CD4-positive, alpha-beta T cell treated with Interleukin-12 subunit alpha and Interleukin-12 subunit beta, for 1 hour (primary cell): ENCODE measurements at places on chromosomes 11 and 22.

DNA sequence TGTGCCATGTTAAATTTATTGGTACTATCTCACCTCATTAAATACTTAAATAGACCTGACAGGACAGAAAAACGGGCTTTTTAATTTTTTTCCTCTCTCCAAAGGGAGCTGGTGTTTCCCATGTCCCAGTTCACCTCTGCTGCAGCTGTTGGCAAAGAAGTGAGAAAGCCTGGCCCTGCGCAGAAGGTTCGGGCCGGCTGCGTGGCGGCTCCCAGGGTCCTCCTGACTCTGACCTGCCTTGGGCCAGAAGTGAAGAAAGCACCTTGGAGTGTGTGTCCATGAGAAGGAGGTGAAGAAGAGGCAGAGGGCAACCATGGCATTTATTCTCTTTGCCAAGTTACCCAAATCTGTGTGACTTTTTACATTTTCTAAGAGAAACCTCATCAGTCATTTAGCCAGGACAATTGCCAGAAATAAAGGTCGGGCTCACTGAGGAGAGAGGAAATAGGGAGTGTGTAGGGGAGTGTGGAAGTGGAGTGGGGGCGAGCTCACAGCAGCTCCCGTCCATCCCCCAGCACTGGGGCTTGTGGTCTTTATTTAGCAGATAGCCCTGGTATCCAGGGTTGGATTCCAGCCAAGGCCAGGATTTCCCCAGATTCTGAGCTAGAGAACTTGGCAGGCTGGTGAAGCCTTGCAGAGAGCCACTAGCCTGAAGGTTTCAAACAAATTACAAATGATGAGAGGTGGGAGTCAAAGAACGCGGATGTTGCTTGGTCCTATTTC, 102.4 kb upstream of the CADM1 start:
- DNase-seq: no peak

GRCh38 chr22:18114495-18114894, 3.9 kb downstream of the TUBA8 start:
- DNase-seq: no peak

DNA sequence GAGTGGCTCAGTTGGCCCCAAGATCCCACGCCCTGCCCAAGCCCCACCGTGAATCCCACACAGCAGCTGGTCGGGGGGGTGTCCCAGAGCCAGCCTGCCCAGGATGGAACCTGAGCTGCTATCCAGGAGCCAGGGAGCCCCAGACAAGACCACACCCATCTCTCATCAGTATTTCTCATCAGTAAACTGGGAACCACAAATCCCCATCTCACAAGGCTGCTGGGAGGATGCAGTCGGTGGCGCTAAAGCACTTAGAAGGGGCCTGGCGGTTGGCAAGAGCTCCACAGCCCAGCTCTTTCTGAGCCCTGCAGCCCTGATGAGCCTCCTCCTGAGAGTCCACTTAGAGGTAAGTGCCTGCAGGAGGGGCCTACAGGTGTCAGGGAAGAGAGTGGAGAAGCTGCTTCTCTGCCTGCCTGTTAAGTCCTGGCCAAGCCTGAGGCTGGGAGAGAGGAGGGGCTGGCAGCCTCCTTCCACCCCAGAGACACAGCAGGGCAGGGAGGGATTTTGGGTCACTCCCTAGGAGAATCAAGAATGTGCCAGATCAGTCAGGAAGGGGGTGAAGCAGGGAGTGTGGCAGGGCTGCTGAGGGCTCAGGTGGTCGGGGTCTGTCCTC, 6.1 kb downstream of the FADS3 start:
- no peak for DNase-seq

GRCh38 chr11:75229466-75229865, 11.1 kb upstream of the TPBGL start:
- DNase-seq: no peak

GRCh38 chr11:105177658-105178057, 38.1 kb upstream of the CARD18 start:
- DNase-seq: no peak

- DNase-seq: no peak
Observed at GRCh38 chr11:132780046-132780445, 752.3 kb downstream of the OPCML start.

DNA sequence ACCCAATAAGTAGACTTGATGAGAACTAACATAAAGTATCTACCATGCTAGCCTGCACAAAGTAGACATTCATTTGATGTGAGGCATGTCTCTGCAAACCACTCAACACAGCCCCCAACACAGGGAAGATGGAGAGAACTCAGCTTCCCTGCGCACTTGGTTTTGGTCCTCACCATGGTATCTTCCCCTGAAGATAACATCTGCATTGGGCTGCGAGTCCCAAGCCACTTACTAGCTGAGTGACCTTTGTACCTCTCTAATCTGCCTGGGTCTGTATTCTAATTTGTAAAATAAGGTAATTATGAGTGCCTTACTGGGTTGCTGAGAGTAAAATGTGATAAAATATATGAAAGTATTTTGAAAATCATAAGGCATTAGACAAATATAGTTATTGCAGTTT, 30.7 kb downstream of the PPFIA1 start:
- DNase-seq: no peak

- peak; percentile 7 for DNase-seq
Observed at GRCh38 chr11:33835143-33835878, 56.6 kb downstream of the LMO2 start.

GRCh38 chr11:97254790-97255189, 865.0 kb downstream of the JRKL start:
- DNase-seq: no peak

GRCh38 chr22:48088926-48089536, 1326.6 kb downstream of the TBC1D22A start:
- DNase-seq: no peak

GRCh38 chr22:43566561-43567332, 154.9 kb downstream of the MPPED1 start:
- no peak for DNase-seq

- DNase-seq: no peak
Observed at GRCh38 chr11:11324090-11324489, 29.0 kb downstream of the CSNK2A3 start.

DNA sequence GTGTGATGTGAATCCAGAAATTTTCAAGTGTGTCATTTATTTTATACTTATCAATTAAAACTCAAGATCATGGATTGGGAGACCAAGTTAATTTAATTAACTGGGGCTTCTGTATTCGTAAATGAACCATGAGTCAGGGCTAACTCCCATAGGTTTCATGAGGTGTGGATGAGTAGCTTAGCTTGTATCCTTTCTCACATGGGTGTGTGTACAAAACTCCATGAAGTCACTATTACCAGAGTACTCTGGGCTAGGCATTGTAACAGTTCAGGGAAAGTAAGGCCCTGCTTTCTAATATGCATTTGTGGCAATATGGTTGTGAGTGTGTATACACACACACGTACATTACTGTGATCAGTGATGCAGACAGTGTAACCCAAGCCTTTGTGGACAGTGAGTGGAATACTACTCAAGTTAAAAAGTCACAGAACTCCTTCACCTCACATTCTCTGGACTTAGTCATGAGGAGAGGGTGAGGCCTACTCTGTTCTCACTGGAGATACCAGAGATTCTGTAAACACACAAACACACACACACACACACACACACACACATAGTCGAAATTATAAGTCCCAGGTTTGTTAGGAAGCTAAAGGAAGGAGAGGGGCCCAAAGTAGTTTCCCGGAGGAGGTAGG, 3.5 kb downstream of the CNTF start:
- DNase-seq: no peak

DNA sequence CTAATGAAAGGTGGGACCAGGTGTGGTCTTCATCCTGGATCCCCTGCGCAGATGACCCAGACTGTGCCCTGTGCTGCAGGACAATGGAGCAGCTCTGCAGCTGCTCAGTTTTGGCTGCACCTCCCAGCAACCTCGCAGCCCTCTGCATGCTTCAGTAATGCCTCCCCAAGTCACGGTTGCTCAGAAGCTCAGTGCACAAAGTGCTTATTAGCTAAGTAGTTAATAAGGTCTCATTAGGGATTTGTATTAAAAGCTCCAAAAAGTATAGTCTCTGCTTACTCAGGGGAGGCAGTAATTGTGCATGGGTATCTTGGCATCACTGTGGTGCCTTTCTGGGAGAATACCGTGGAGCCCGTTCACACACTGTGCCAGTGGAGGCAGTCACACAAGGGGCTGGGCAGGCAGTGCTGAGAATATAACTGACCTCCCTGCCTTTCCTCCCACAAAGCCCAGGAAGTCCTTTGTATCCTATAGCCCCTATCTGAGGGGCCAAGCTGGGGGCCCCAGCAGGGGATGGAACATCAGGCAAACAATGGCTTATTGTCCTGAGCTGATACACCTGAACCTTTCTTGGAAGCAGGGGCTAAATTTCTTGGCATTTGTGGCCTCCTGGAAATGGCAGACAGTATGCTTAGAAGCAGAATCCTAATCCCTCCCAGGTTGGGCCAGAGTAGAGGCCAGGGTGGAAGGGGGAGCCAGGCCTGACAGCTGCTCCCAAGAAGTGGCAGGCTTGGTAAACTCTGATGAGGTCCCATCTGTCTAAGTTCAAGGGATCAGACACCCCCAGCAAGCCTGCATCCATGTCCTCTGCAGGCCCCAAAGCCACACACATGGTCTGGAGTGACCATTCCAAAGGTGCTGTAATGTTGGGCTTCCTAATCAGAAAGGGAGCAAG, 125.5 kb upstream of the PARVA start:
- no peak for DNase-seq

DNA sequence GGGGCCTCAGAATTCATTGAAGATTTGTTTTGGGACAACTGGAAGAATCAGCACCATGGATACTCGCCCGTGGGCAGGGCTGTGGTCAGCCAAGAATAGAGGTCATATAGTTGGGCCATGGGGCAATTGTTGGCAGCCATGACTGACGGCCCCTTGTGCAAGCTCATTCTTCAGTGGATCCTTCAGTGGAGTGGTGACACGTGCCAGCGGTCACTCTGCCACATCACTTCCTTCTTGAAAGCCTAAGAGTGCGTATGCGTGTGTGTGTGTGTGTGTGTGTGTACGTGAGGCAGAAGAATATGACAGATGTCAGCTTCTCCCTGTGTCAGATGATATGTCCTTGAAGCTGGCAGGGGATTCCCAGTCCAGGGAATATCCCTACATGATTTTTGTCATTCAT, 1.8 kb upstream of the IL18BP start:
- peak; percentile 14 for DNase-seq

DNA sequence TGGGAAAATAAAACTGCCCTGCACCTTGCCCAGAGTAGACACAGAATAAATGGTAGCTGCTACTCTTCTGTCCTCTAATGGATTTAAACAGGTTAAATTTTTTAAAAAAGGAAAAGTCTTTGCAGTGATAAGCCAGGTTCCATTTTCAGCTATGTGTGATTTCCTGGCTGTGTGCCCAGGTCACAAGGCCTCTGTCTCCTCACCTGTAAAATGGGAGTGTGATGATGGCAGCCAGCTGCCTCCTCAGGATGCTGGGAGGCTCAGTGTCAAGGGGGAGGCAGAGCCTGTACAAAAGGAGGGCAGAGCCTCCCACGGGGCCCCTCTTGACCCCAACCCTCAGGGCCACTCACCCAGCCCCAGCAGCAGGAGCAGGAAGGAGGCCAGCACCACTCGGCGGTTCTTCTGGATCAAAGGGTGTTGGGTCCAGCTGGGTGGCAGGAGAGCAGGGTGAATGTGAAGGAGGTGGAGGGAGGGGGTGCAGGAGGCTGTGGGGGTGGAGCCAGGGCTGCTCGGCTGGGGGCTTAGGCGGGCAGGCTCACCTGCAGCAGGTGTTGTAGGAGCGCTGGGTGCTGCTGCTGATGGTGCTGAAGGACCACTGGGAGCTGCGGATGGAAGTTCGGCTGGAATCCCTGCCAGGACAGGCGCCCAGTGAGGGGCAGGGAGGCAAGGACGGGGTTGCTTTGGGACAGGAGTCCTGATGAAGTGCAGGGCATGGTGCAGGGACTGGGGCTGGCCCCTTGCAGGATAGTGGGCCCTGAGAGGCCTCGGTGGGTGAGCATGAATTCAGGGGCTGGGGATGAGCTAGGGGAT, 1.9 kb downstream of the TMEM134 start:
- DNase-seq: no peak

DNA sequence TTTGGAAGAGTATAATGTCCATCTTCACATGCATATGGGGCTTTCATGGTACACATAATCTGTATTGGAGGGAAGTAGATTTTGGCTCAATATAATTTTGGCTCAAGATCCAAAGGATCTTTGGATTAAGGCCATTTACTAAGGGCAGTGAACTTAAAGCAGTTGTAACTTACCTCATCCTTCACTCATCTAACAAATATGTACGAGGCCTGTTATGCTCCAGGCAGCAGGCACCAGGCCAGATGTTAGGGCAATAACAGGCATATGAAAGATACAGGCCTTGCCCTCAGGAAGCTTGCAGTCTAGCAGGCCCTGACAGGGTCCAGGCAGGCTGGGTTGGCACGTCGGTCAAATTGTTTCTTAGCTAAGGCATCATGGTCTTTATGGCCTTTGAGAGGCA, 44.6 kb downstream of the LIF start:
- no peak for DNase-seq

GRCh38 chr11:9089636-9090035, 1.8 kb downstream of the SCUBE2 start:
- DNase-seq: no peak

DNA sequence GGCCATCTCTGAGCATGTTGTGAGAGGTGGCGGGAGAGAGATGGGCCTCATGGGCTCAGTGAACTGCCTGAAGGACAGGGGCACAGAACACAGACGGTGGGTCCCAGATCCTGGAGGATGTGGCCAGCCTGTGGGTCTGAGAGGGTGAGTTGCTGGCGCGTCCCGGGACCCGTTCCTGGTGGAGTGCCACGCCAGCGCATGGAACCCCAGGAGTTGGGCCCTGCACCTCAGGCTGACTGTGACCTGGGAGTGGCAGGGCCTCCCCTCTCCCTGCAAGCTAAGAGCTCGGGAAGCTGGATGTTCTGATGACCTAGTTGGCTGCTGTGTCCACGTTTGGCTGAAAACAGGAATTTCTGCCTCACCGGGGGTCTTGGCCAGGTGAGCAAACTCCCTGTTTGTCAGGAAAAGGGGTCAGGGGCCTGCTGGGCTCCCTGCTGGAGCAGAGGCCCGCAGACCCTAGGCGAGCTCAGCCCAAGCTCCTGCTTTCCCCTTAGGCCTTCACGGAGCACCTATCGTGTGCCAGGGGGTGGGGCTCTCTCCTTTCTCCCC, 15.0 kb downstream of the LRRC32 start:
- no peak for DNase-seq

GRCh38 chr22:41405588-41405987, 23.8 kb downstream of the TEF start:
- no peak for DNase-seq

- DNase-seq: no peak
Observed at GRCh38 chr11:76797341-76798201, 14.4 kb downstream of the TSKU start.

GRCh38 chr11:65504674-65505465, 6.0 kb downstream of the MALAT1 start:
- peak; percentile 30 for DNase-seq

- no peak for DNase-seq
Observed at GRCh38 chr11:12248330-12248729, 129.0 kb upstream of the PARVA start.

- DNase-seq: no peak
Observed at GRCh38 chr11:127027000-127027399, 26.4 kb upstream of the KIRREL3 start.
